ENCODE measurements at places on chromosomes 3 and 15.
A peak's percentile ranks its signal among the peaks of the same experiment; 100 is the strongest.

GRCh38 chr3:115713284-115713683, 90.0 kb downstream of the GAP43 start:
- no peak for DNase-seq

DNA sequence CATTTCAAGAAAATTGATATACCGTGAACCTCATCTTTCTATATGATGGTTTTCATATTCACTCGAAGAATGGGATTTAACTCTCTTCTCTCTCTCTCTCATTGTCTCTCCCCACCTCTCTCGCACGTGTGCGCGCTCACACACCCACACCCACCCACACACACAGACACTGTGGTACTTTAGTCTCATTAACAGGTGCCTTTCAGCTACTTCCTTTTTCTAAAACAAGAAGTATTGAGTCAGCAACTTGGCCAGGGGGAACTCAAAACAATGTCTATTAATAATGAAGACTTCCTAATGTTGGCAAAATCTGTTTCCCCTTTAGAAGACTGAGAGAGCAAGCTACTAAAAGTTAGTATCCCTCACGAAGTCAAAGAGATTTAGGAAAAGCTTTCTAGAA, 150.7 kb downstream of the TMCO5A start:
- peak; percentile 35 for DNase-seq

DNA sequence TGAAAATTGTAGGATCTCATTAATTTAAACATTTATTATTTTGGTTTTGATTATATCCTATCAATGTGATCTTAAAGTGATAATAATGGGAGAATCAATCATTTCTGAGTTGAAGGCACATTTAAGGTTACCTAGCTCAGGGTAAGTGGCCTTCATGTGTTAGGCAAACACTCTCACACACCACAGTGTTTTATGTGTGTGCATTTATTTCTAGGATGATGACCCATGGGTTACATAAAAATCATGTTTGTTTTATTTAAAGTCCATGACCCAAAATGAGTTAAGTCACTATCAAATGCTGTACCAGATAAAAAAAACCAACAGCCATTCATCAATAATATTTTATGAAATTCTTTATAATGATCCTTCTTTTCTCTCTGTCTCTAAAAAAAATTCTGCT, 520.8 kb downstream of the GRM7 start:
- no peak for DNase-seq

- DNase-seq: no peak
Observed at GRCh38 chr3:158152186-158152585, 42.3 kb downstream of the RSRC1 start.

- no peak for DNase-seq
Observed at GRCh38 chr3:31067004-31067403, 172.5 kb upstream of the GADL1 start.

DNA sequence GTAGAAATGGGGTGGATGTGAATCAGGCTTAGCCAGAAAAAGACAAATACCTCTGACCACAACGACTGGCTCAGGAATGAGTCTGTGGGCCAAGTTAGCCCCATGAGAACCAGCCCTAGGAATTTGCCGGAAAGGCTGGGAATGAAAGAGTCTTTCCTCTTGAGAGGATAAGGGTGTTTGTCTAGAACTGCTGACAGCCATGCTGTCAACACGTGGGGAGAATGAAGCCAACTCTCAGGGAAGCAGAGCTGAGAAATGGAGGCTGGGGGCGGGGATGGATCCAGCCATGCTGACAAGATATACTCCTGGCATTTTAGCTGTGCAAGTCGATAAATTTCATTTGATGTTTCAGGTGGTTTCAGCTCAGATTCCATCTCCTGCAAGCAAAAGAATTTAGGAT, 10.6 kb upstream of the SLC6A1 start:
- DNase-seq: no peak

GRCh38 chr3:146088840-146089239, 72.1 kb downstream of the PLOD2 start:
- no peak for DNase-seq

DNA sequence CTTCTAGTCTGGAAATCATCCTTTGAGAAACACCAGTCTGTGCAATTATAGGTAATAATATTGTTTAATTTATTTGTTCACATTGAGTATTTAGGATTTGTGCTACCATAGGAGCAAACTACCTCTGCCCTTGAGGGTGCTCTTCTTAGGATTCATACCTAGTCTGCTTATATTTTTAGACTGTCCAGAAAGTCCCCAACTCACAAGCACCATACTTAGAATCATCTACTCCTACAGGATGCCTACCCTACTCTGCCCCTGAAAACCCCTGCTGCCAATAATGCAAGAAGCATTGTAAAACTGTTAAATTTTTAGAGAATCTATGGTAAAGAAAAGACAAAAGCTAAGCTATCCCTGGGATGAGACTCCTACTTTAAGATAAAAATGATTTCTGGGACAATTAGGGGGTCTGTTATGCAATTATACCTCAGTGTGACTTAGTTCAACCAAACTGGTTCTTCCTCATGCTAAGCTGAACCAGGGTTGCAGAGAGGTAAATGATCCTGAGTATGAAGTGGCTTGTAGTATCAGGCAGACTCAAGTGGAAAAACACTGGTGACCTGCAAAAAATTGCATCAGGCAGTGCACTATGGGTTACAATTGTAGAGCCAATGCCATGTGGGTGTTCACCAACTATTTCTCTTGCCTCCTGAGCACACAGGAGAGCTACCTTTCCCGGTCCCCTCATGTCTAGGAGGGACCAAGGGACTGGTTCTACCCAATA, 133.3 kb downstream of the TNIK start:
- no peak for DNase-seq

- DNase-seq: peak; percentile 3
Observed at GRCh38 chr3:137792626-137793271, 28.6 kb downstream of the SOX14 start.

DNA sequence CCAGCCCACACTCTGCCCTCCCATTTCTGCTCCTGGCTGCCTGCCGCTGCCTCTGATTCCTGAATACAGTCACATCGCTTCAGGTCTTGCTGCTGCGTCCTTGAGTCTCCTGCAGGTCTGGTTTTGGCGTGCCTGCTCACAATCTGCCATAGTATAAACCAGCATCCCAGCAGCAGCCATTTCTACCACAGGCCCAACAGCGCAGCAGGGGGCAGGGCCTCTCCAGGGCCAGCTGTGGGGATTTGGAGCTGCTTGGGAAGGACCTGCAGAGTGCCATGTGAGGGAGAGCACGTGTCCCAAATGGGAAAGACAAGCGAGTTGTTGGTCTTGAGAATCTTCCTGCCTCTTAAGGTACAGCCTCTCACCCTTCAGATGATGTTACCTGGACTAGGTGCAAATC, 398.3 kb upstream of the PPP2R3A start:
- no peak for DNase-seq

- DNase-seq: no peak
Observed at GRCh38 chr15:34941831-34942230, 27.7 kb downstream of the AQR start.
